ENCODE measurements at places on chromosomes 6 and 20. TPM values are rescaled to one million over a fixed set of nuclear protein-coding genes. Genes with fewer than 3 reads are reported as not detected.

GRCh38 chr6:41735427-41736185, at the start of gene TFEB:
Gene TFEB (minus strand): TSS chr6:41735608. CDS start chr6:41691213, 44,395 bp downstream.
- peak; percentile 92 for DNase-seq

- DNase-seq: no peak
Observed at GRCh38 chr20:35120012-35120701, 27.0 kb downstream of the EDEM2 start.

DNA sequence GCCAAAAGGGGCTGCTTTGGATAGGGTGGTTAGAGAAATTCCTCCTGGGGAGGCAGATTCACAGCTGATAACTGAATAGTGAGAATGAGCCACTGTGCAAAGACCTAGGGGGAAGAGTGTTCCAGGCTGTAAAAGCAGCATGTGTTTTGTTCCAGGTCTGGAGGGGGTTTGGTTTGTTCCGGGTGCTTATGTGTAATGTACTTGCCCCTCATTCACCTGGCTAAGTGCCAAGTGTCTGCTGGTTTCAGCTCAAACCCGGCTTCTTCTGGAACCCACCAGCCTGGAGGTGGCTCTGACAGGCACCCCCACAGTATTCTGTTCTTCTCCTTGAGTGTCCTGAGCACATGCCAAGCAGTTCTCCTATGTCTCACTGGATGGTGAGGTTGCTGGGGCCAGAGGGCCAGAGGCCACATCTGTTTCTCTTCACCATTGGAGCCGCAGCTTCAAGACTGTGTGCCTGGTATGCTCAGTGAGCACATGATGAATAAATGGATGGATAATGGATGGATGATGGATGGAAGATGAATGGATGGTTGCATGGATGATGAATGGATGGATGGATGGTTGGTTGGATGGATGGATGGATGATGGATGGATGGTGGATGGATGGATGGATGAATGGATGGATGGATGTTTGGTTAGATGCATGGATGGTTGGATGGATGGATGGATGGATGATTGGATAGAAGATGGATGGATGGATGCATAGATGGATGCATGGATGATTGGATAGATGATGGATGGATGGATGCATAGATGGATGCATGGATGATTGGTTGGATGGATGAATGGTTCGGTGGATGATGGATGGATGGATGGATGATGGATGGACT, 227.6 kb downstream of the BMP7 start:
- DNase-seq: no peak

- no peak for DNase-seq
Observed at GRCh38 chr6:130218134-130218533, 4.6 kb downstream of the SAMD3 start.

- DNase-seq: no peak
Observed at GRCh38 chr6:13450628-13451027, 36.8 kb downstream of the GFOD1 start.

GRCh38 chr20:33267701-33268100, 15.3 kb upstream of the BPIFB1 start:
- no peak for DNase-seq

DNA sequence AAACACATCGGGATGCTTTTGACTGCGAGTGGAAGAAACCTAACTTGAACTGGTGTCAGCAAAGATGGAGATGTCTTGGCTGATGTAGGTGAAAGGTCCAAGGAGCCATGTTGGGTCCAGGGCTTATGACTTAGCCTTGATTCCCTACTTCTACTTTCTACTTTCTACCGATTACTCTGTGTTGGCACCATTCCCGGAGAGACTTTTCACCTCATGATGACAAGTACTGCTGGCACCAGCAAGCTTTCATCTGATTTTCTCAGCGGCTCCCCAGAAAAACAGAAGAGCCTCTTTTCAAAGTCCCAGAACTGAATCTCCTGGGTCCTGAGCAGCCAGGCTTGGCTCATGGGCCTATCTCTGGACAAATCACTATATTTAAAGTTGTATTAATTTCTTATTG, 4.9 kb upstream of the EDN3 start:
- no peak for DNase-seq

- no peak for DNase-seq
Observed at GRCh38 chr20:51542033-51542570, 417 bp downstream of the NFATC2 start.

GRCh38 chr20:36110994-36111393, 43.5 kb upstream of the EPB41L1 start:
- DNase-seq: no peak

DNA sequence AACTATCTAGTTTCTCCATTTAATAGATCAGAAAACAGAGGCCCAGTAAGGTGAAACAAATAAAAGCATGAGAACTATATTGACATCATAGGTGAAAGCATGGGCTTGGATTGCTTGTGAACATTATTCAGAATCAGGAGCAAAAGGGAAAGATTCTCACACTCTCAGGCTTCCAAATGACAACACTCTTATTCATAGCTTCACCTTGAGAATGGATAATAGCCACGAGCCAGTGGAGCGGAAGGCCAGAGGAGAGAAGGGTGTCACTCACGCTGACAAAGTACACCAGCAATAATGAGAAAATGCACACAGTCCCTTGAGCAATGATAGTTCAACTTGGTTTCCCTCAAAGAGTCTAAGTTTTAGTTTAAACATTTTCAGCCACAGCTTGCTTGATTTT, 339.0 kb downstream of the TPBG start:
- no peak for DNase-seq

- no peak for DNase-seq
Observed at GRCh38 chr20:53195876-53196610, 223.9 kb downstream of the TSHZ2 start.

- no peak for DNase-seq
Observed at GRCh38 chr6:137475103-137475502, 19.1 kb downstream of the OLIG3 start.

DNA sequence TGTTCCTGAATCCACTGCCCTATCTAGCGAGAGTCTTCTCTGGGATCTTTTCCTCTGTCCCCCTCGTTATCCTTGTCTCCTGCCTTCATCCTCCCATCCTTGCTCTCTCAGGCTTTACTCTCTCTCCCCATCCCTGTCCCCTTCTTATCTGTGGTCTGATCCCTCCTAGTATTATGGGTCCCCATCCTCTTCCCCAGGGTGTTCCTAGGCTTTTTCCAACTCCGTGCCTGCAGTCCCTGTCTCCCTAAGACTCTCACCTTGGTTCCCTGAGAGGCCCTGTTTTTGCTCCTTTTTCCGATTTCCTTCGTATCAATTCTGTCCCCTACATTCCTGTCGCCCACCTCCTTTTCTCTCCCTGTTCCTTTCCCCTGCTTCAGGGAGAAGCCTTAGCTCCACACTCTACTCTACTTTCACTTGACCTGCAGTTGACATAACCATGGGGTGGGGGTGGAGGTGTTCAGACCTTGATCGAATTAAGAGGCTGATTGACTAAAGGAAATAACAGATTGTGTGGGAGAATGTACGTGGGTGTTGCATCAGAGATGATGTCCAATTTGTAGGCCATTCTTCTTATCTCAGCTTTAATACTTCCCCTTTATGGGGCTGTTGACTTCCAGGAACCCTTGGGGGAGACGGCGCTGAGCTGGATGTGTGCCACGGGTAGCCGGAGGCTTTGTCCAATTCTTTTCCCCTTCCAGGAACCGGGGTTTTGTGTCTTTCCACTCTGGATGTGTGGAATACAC, 905 bp downstream of the PPARD start:
- peak; percentile 27 for DNase-seq

GRCh38 chr20:41011551-41012067, 17.0 kb upstream of the TOP1 start:
- DNase-seq: no peak

DNA sequence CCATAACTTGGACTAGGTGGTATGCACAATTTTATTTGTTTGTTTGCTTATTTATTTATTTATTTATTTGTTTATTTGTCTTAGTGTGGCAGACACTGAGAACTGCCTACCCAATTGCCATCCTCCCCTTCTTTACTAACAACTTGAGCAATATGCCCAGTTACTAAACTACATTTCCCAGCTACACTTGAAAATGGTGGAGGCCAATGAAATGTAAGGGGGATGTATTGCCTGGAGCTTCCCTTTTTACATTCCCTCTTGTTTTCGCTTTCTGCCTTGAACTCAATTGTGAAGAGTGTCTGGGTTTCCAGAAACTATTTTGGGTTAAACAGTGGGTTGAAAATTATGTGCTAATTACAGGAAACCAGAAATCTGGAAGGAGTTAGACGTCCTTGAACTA, 152.7 kb upstream of the FKBP1C start:
- DNase-seq: no peak

- no peak for DNase-seq
Observed at GRCh38 chr6:14436592-14437132, 319.1 kb downstream of the CD83 start.

DNA sequence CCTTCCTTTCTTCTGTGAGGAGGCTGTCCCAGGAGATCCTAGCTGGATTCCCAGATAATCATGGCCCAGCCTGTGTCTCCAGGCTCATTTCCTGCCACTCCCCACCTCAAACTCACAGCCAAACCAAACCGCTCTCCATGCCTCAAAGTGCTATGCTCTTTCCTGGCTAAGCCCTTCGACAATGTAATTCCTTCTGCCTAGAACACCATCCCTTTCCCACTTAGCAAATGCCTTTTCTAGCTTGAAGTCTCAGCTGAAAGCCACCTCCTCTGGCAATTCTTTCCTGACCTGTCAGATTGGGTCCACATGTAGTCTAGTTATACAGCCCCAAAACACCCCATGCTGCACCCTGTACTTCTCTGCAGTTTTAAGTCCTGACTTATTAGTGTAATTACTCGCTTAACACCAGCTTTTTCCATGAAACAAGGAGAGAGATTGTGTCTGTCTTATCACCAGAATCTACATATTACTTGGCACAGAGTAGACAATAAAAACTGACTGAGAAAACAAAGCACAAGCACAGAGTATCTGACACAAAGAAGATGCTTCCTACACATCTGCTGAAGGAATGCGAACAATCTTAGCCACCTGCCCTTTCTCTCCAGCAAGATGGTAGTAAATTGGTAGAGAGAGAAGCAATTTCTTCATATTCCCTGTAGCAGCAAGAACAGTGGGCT, 5.4 kb downstream of the TRIM26 start:
- no peak for DNase-seq

DNA sequence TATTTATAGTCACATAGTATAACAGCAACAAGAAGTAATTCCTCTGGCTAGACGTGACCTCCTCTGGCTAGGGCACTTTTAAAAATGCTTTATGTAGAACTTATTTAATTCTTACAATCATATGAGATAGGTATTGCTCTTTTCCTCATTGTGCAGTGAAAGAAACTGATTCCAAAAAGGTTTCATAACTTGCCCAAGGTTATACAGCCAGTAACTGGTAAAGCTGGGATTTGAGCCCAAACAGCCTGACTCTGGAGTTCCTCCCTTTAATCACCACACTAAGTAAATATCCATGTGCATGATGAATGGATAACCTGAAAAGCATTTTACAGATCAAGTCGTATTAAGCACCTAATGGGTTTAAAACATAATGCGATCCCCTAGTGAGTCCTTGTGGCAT, 214.6 kb downstream of the PRL start:
- peak; percentile 35 for DNase-seq

- DNase-seq: peak; percentile 95
Observed at GRCh38 chr6:105596284-105596755, 193.4 kb upstream of the PREP start.

DNA sequence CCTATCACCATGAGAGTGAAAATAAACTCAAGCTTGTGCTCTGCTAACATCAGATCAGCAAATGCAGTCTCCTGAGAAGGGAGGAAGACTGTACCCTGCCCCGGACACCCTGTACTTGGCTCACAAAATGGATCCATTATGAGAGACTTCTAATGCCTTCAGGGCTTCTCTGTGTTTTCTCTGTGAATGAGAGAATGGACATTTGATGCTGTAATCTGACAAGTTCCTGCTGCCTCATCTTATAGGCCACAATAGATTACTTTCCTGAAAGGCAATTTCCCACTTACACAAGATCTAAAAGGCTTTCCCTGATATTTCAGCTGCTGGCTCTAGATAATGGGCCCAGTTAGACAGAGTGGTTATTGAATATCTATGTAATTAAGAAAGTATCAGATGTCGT, 117.2 kb downstream of the OTOR start:
- no peak for DNase-seq

DNA sequence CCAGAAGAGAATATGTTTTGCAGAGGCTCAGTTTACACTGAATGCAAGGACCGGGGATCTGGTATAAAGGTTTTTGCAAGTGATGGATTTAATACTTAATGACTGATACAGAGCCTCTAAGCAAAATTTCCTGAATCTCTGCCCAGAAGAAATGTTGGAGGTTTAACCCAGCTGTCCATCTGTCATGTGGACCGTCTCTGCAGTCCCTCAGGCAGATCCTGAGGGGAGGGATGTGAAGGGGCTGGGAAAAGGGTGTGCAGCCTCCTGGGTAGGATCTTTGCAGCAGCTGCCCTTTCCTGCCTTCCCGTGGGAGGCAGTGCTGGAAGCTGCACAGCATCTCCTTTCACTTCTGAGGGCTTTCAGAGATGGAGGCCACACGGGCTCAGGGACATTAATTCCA, 207.0 kb downstream of the SLC24A3 start:
- no peak for DNase-seq

DNA sequence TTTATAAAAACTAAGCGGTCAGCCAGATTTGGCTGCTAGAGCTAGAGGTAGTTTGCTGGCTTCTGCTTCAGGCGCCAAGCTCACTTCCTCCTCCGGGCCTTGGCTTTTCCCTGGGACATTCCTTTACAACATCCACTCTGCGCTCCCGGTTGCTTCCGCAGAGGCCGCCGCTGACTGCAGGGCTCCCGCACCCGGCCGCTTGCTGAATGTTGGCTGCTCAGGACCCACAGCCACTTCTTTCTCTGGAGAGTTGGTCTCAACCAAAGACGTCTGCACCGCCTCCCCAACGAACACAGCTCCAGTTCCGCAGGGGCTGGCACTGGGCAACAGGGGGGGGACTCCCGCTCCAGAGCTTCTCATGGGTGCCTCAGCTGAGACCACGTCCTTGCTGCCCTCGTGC, 282.8 kb downstream of the TFAP2C start:
- DNase-seq: no peak

The C4A gene
- 2.2 TPM for total RNA-seq

The FAM209A gene
- total RNA-seq: 0.51 TPM

The PRICKLE4 gene
- 1.7 TPM for total RNA-seq

The TRAPPC3L gene
- total RNA-seq: not detected

The TFAP2D gene
- not detected for total RNA-seq

The SLC17A1 gene
- not detected for total RNA-seq

The TNFRSF6B gene
- total RNA-seq: 41.6 TPM

The BMP7 gene
- not detected for total RNA-seq

The ZNF165 gene
- total RNA-seq: 12.1 TPM

All from PC-3 (cell line).